Right kidney (tissue), 9 donors: ENCODE measurements at places on chromosomes 2 and 18.

DNA sequence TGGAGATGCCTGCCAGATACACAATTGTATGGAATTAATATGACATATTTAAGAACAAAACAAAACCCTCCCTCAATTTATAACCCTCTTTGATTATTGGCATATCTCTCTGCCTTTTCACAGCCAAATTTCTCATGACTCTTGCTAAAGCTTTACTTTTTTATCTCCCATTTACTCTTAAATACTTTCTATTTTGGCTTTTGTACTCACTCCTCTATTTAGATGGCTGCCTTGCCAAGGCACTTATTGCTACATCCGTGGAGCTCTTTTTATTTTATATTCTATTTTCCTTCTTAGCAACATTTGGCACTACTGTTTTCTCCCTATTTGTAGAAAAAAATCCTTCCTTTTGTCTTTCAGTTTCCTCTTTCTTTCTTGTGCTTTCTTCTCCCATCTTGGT lies 466.4 kb upstream of the CWC22 start:
- DNase-seq: no peak

- DNase-seq: no peak
Observed at GRCh38 chr2:26952374-26952773, 18.1 kb upstream of the MAPRE3 start.

GRCh38 chr18:60235164-60235563 lies 137.4 kb downstream of the MC4R start:
- no peak for DNase-seq

GRCh38 chr18:66616523-66616983 lies 12.7 kb upstream of the CDH19 start:
- peak; percentile 1 for DNase-seq

GRCh38 chr2:42775186-42775585 lies 11.3 kb upstream of the OXER1 start:
- DNase-seq: no peak

DNA sequence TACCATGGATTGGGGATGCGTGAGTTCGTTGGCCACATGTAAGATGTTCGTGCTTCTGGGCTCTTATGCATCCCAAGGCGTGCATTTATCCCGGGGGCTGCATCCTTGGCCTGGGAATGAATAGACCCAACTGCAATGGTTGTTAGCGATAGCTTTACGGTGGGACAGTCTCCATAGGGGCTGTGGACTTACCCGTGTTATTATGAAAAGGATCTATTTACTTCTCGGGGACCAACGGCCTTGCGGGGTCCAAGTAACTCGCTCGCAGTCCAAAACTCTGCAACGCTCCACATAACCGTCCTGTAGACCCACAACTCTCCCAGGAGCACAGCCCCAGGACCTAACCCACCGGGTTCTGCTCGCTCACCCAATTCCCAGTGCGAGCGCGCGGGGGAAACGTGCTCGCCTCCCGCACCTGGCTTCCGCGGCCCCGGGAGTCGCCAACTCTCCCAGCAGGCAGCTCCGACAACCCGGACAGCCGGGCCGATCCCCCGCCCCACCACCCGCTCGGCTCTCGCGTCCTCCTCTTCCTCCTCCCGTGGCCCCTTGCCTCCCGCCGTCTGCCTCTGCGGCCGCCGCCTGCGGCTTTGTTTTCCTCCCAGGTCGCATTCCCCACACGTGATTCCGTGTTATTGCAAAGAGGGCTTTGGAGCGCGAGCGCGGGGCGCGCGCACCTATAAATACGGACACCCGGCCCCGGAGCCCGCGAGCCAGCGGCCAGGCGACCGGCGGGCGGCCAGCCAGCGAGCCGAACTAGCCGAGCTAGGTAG lies at the start of gene CABLES1:
CABLES1 (plus strand) TSS at position 706 of the 770 bp plus-strand sequence. CDS start 278 bp downstream, outside the sequence.
- DNase-seq: peak; percentile 88

- no peak for DNase-seq
Observed at GRCh38 chr2:205771031-205771430, 88.7 kb downstream of the NRP2 start.

DNA sequence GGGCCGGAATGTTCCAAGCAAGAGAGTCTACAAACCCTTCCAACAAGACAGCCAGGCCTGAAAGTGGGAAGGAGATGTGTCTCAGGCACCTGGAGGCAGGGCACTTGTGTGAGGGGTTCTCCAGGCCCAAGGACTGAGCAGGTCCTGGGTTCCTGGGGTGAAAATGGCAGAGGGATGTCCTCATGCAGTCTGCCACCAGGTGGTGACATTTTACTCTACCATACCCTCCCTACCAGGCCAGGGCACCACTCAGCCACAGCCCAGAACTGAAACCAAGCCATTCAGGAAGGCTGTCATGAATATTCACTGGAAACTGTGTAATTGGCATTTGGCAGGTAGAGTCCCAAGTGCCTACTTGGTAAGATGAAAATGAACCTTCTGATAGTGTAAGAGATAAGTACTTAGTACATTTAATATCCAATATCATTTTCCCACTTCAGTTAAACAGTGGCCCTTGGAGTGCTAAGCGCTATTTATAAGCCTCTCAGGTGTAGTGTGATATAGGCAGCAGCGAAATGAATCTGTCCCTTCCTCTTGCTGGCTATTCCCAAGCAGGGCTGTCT lies 185.1 kb downstream of the MYO5B start:
- peak; percentile 13 for DNase-seq

DNA sequence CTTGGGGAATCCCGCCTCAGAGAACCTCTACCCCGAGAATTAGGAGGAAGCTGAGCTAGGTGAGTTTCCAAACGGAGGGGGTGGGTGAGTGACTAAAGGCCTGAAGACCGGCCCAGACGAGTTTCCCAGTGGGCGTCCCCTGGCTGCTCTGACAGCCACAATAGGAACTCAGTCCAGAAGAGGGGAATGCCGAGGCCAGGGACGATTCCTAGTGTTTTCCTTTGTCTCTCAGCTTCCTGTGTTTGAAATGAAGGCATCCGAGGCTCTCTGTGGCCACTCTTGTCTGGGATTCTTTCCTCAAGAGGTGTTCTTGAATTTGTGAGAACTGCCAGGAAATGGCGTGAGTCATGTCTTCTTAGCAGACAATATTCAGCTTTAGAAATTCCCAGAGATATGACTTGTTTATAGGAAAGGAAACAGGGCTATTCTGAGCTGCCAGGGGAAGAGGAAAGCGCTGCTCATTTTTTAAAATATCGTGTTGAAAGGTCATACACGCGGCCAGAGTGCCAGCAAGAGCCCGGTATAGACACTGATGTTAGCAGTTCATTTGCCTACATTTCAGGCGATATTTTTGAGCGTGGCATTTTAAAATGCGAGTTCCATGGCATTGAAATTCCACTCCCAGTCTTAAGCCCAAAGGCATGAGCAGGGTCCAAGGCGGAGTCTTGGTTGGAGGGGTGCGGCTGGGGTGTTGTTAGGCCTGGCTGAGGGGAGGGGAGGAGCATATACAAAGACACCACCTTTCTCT lies 169.1 kb upstream of the KLF7 start:
- DNase-seq: no peak

- no peak for DNase-seq
Observed at GRCh38 chr2:72576861-72577260, 249.0 kb downstream of the EXOC6B start.
